ENCODE measurements at places on chromosomes 5 and 9.

GRCh38 chr5:137071931-137072330, 427.2 kb downstream of the SPOCK1 start:
- no peak for DNase-seq

DNA sequence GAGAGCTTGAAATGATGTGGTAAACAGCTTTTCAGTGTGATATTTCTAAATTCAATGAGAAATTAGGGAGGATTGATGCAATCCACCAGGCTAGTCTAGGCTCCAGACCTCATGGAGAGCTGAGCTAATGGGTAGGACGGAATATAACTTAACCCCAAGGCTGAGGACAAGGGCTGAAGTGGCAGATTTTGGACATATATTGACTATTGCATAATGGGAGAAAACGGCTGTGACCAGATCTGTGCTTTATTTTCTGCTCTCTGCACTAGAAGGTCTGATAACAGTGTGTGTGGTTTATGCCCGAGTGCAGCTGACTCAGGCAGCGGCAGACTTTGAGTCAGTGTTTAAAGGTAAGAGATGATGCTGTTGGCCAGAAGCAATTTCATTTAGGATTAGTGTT, 70.6 kb downstream of the ACTBL2 start:
- DNase-seq = no peak

- DNase-seq = no peak
Observed at GRCh38 chr5:23007236-23007635, 154.1 kb upstream of the CDH12 start.

DNA sequence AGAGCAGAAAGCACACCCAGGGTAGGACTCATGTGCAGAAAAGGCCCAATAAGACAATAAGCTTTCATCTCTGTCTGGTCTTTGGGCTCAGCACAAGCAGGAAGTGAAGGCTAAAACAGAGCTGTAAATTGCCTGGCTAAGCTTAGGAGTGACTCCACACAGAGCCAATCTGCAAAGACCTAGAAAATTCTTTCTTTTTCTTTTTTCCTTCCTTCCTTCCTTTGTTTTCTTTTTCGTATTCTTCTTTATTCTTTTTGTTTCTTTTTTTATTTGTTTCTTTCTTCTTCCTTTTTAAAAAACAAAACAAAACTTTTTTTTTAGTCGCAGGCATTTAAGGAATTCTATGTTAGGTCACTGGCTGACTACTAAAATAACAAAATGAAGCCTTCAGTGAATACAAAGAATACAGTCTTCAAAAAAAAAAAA, 12.2 kb downstream of the SLC35A4 start:
- no peak for DNase-seq

GRCh38 chr5:126869005-126869451, 92.1 kb downstream of the LMNB1 start:
- peak; percentile 14 for DNase-seq

DNA sequence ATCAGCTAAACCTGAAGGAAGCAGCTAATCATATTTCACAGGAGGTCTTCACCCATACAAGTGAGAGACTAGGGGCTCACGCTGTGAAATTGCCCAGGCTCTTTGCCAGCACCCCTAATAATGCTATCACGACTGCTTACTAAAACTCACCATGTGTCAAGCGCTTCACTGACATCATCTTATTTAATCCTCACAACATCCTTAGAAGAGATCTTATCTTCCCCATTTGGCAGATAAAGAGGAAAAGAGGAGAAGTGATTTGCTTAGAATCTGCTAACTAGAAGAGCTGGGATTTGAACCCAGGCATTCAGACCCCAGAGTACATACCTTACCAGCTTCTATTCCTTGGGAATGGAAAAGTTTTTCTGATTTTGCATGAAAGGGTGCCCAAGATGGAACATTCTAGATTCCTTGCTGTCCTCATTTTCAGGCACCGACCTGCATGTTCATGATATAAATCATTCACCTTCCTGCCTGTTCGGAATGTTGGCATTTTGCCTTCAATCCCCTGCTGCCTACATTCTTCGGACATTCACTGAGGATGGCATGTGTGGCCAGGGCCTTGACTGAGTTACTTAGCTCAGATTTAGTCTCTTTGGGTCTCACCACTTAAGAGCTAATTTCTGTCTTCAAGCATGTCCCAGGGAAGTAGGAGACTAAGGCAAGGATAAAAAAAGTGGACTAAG, 88.1 kb downstream of the SH3TC2 start:
- DNase-seq = no peak

DNA sequence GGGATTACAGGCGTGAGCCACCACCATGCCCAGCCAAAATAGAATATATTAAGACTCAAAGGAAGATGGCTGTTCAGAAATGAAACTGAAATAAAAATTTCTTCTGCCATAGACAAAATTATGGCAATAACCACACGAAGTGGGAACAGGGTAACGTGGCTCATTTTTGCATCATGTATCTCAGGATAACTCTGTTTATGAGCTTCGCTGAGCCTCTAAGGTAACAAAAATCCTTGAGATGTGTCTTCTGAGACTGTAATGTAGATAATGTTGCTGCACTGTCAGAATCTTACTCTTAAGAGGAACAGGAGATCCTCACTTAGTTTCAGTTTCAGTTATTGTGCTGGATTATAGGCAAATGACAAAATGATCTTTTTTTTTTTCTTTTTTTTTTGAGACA, 153.8 kb downstream of the GOLPH3 start:
- DNase-seq = no peak

DNA sequence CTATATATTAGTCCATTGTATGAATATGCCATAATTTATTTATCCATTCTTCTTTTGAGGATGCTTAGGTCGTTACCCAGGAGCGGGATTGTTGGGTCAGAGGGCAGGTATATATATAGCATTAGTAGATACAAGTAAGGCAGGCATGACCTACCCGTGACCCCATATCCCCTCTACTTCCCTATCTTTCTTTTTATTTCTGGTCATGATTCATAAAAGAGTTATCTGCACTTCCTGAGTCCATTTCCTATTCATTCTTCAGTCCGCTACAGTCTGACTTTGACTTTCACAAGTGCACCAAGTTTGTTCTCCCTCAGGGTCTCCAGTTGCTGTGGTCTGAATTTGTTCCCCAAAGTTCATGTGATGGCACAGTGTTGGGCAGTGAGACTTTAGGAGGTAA, 6.9 kb downstream of the RHOBTB3 start:
- no peak for DNase-seq

DNA sequence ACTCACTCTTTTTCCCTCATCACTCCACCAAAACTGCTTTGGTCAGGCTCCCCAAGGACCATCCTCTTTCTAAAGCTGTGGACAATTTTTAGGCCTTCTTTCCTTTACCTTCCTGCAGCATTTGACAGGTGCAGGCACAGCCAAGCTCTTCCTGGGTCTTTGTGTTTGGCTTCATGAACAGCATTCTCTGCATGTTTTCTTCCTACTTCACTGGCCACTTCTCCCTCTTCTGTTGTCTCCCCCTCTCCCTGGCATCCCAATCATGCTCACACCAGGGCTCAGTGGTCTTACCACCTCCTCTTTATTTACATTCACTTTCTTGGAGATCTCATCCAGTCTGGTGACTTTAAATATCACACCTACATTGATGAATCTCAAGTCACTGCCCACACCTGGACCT, 51.1 kb downstream of the CTNND2 start:
- DNase-seq = no peak

GRCh38 chr5:142925795-142926194, 155.6 kb downstream of the ARHGAP26 start:
- no peak for DNase-seq

GRCh38 chr9:21969011-21969940, 24.9 kb downstream of the CDKN2A start:
- no peak for DNase-seq

DNA sequence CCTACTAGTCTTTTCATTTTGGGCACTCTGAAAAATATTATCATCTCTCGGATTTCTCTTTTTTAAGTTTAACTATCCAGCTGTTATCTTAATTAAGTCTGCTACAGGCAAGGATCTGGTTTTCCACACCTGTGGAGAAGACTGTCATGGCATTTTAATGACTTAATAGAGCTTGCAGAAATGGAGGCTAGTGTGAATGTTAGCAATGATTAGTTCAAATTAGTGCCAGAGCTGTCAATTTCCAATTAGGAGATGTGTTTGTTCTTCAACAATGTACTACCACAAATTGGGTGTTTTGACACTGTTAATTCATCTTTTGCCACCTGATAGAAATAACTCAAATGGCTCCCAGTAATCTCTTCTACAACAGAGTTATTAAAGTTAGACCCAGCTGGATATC, 2023.0 kb upstream of the CDH9 start:
- no peak for DNase-seq

DNA sequence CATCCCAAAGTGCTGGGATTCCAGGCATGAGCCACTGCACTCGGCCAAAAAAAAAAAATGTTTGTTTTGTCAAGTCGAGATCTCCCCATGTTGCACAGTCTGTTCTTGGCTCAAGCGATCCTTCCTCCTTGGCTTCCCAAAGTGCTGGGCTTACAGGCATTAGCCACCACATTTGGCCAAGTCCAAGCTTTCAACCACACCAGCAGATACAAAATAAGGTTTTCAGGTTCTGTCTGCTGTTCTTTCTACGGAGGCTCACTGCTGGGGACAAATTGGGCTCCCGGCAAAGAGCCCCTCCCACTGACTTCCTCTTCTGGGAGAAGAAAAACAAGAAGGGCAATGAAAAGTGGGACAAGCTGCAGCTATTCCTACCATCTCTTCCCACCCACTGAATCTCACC, 37.6 kb upstream of the GGTA1 start:
- DNase-seq = no peak

DNA sequence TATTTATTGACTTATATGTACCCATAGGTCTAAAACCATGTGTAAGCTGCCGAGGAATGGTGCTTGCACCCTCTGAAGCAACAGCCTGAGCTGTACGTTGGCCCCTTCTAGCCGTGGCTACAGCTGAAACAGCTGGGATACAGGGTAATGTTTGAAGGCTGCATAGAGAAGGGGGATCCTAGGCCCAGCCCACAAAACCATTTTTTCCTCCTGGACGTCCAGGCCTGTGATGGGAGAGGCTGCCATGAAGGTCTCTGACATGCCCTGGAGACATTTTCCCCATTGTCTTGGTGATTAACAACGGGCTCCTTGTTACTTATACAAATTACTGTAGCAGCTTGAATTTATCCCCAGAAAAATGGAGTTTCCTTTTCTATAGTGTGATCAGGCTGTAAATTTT, 244.7 kb downstream of the COMMD10 start:
- no peak for DNase-seq

DNA sequence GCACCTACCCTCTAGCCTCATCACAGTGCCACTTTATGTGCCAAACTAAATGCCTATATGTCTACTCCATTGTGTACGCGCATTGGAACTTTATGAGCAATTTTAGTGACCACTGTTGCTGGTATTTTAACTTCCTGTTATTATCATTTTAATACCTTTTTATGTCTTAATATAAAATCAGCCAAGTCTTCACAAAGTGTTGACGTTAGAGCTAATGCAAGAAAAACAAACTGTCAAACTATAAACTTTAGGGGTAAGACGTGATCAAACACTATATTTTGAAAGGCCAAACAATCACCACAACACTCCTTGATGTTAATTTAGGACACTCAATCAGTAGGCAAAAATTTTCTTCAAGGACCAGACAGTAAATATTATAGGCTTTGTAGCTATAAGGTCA, 73.9 kb downstream of the PRELID2 start:
- no peak for DNase-seq

DNA sequence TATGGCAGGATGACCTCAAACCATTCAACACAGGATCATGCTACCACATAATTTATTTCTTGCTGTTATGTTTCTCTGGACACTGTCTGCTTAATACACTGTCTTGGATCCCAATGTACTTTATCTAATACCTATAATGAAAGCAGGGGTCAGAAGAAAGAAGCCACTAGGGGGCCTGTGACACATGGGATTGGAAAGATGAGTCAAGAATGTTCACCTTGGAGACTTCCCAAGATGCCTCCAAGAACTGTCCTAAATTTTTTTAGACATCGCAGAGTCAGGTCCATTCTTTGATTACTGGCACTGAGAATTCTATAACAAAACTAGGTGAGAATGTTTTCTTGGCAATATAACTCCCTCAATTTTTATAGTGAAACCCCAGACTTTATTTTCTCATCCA, 305.8 kb upstream of the SMARCA2 start:
- DNase-seq = no peak

- DNase-seq = no peak
Observed at GRCh38 chr5:159990506-159990905, 18.4 kb upstream of the TTC1 start.

GRCh38 chr9:134266418-134266817, 59.8 kb upstream of the RXRA start:
- DNase-seq = no peak

GRCh38 chr5:153775923-153776322, 262.8 kb downstream of the FAM114A2 start:
- no peak for DNase-seq

- no peak for DNase-seq
Observed at GRCh38 chr5:134449167-134449566, 37.5 kb upstream of the CDKN2AIPNL start.

DNA sequence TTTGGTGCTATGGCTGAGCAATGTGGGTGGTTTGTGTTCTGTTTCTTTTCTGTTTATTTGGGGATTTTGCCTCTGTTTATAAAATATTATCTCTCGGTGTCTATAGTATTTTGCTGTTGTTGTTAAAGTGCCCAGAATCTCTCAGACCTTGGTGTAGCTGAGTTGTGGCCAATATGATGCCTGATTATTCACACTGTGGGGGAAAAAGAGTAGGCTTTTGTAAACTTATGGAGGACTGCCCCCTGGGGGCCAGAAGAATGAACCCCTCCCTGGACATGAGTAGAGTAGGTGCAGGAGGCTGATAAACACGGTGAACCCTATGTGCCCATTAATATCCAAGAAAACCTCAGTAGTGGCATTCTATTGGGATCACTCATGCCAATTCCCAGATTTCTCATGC, 49.0 kb upstream of the DPYSL3 start:
- no peak for DNase-seq

- no peak for DNase-seq
Observed at GRCh38 chr5:126208691-126209090, 214.5 kb upstream of the GRAMD2B start.

DNA sequence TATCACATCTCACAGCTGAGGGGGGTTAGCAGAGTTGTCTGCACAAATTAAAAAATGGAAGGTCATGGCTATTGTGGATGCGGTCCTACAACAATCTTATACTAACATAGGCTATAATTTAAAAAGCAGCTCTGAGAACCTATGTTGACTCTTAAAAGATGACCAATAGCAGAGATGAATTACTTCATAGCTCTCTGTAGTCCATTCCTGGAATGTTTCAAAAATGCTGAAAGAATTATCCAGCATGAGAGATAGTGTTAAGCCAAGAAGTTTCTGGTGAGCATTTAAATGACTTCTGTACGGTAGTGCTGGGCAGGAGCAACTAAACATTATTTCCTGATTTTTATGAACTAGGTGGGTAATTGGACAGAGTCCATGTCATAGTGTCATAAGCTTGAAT, 218.2 kb upstream of the NUDT12 start:
- DNase-seq = no peak

GRCh38 chr9:33661176-33661575, 134.2 kb upstream of the PRSS3 start:
- DNase-seq = no peak

GRCh38 chr9:114003758-114004157, 74.3 kb downstream of the AMBP start:
- no peak for DNase-seq

Data from CD4-positive, alpha-beta T cell treated with Interleukin-15 for 4 hours (primary cell).